ENCODE measurements at places on chromosomes 1 and 21.
A peak's percentile ranks its signal among the peaks of the same experiment; 100 is the strongest.

- DNase-seq = no peak
Measured at GRCh38 chr1:45979074-45979777, 153.2 kb downstream of the PIK3R3 start.

GRCh38 chr21:41763996-41764395 is 2.9 kb downstream of the RIPK4 start:
- DNase-seq = no peak

DNA sequence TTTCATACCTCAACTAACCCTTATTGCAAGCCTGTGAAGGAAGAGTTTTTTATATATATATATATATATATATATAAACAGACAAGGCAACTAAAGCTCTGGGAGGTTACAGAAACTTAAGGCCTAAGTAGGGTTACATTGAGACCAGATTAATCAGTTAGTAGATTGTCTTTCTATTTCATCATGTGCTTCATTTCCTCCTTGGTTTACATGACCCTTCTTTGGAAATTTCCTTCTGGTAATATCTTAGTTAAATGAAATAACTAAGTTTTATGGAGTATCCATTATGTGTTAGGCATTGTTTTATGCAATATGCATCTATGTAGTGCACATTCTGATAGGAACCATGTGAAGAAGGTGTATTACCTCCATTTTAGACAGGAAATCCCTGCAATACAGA is 112.7 kb downstream of the FGGY start:
- DNase-seq = no peak

- no peak for DNase-seq
Measured at GRCh38 chr1:248695451-248696132, 7.0 kb downstream of the OR14I1 start.

DNA sequence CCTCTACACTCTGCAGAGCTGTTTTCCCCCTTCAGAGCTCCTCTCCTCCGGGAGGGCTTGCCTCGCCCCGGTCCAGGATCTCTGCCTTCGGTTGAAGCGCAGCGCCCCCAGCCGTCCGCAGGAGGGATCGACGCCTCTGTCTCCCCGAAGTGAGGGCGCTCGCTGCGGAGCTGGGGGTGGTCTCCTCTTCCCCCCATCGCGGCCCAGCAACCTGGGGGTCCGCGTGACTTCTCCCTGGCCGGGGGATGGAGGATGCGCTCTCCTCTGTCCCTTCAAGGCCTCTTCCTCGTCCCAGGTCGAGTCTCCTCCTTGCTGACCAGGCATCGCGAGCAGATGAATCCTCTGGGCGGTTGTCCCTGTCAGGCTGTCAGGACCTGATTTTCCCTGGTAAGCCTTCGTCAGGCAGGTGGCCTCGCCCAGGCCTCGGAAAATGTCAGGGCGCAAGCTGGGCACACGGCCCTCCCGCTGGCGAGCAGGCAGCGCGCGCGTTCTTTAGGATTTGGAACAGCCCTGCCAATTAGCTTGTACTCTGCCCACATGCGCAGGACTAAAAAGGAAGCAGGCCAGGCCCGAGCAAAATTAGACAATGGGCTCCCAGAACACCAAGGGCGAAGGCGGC is 90.5 kb downstream of the EDEM3 start:
- DNase-seq = peak; percentile 67

DNA sequence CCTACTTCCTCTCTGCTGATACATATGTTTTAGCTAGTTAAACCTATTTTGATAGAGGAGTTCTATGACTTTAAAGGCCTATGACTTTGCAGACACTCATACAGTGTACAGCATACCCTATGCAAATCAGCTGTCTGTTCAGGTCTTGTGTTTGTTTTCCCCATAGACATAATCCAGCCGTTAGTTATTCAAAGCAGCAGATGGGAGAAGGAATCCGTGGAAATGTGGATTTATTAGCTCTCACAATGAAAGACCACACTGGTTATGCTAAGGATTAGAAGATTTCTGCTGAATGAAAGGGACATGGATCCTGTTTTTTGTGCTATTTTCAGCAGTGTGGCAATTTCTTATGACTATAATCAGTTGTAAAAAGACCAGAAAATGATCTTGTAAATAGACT is 59.8 kb downstream of the MAST2 start:
- DNase-seq = no peak

GRCh38 chr1:15738416-15739113 is 2.5 kb downstream of the SLC25A34 start:
- no peak for DNase-seq

- no peak for DNase-seq
Measured at GRCh38 chr1:239388159-239388485, 1.8 kb downstream of the CHRM3 start.

DNA sequence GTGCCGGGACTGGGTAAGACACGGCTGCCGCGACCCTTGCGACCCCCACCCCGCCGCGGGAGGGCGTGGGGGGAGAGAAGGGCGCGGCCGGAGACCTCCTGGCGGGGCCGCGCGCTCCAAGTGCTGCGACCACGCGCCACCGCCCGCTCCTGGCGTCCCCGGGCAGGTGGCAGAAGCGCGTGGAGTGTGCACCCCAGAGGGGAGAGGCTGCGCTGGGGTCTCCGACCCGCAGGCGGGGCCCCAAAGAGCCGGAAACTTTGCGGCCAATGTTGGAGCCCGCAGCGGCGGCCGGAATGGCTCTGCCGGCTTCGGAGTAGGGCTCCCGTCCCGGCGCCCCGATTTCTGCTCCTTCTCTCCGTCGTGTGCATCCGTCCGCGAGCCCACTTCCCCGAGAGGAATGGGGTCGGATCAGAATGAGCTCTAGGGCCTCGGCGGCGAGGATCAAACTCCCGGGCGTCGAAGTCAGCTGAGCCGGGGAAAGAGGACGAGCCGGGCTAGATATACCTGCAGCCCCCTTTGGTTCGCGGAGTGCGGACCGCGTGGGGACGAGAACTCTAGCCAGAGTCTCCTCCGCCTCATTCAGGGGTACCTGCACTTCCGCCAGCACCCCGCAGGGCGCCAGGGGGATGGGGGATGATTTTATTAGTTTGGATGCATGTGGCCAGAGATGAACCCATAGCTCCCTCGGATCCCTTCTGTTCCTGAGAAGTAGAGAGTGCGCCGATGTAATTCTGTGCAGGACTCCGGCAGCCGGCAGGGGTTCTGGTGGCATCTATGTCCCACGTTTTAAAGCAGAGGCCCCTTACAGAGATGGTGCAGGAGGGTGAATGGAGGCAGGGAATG is 751 bp downstream of the STUM start:
- no peak for DNase-seq

GRCh38 chr1:242205622-242206489 is 207.0 kb upstream of the MAP1LC3C start:
- DNase-seq = no peak

DNA sequence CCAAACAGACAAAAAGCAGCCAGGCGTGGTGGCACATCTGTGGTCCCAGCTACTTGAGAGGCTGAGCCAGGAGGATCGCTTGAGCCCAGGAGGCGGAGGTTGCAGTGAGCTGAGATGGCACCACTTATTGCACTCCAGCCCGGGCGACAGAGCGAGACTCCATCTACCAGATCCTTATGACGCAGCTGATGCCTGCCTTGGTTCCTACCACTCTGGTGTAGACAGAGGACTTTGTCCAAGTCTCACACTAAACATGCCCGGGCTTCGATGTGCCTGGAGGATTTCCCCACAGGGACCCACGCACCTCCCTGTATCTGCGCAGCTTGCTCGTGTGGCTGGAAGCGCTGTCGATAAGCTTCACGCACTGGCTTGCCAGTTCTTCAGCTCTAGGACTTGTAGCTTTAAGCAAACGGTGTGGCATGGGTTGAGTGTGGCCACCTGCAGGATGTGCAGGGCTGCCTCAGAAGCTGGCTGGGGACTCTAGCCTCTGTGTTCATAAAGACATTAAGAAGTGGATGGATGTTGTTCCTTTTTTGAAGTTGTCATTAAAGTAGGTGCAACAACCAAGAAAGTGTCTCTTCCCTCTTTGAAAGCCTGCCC is 4.8 kb downstream of the TPRG1L start:
- DNase-seq = no peak

DNA sequence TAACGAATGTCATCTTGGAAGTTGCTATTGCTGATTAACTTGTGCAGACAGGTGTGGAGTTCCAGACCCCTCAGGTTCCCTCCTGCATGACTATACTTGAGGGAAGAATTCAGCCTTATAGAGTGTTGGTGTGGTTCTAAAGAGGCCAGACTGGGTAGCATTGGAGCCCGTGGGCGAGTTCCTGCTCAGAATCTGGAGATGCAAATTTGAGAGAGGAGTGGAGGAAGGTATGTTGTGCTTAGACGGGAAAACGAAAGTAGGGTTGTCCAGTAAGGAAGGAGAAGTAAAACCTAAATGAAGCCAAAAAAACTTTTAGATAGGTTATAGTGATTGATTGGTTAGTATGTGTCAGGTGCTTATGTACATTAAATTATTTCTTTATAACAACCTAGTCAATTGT is 79.2 kb downstream of the ZNF326 start:
- DNase-seq = no peak

DNA sequence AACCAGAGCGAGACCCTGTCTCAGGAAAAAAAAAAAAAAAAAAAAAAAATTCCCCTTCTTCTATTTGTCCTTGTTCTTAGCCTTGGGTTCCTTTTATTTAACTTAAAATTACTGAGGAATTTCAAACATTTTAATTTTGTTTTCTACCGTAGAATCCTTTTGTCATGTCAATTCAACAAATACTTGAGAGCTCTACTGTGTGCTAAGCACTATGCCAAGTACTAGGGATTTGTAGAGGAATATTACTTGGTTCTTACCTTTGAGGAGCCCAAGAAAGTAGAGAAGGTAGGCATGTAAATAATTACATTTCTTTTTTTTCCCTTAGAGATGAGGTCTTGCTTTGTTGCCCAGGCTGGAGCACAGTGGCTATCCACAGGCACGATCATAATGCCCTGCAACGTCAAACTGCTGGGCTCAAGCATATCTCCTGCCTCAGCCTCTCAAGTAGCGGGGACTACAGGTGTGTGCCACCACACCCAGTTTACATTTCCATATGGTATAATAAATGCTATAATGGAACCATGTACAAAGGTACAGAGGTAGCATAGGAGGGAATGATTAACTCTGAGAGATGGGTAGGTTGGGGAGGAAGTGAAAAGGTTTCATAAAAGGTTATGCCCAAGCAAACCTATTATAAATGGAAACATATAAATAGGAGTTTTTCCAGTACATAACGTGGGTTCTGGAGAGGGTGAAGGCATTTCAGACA is 104.0 kb downstream of the ATG4C start:
- DNase-seq = no peak

- DNase-seq = no peak
Measured at GRCh38 chr1:32291145-32291707, 657 bp upstream of the HDAC1 start.

GRCh38 chr1:24639881-24640280 is 3.2 kb upstream of the SRRM1 start:
- DNase-seq = no peak

GRCh38 chr1:62371375-62371774 is 52.1 kb upstream of the KANK4 start:
- DNase-seq = no peak

GRCh38 chr1:2972879-2973575 is 48.2 kb upstream of the ACTRT2 start:
- no peak for DNase-seq

GRCh38 chr1:175477248-175477647 is 266.1 kb downstream of the TNR start:
- no peak for DNase-seq

DNA sequence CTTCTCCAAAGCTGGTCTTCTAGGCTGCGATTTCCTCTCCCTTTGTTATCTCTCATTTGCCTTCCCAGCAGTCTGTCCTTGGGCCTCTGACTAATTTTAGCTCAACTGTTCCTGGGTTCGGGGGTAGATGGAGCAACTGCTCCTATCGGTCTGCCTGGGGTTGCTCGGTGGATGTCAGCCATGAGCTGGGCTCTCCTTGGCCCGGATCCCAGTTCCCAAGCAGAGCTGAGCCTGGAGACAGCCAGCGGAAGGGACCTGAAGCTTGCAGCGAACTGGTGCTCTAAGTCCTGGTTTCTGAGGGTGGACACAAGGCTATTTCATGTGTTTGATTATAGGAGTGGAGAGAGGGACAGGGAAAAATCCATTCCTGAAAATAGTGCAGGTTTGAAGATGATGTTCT is 423.0 kb downstream of the RPS6KC1 start:
- no peak for DNase-seq

DNA sequence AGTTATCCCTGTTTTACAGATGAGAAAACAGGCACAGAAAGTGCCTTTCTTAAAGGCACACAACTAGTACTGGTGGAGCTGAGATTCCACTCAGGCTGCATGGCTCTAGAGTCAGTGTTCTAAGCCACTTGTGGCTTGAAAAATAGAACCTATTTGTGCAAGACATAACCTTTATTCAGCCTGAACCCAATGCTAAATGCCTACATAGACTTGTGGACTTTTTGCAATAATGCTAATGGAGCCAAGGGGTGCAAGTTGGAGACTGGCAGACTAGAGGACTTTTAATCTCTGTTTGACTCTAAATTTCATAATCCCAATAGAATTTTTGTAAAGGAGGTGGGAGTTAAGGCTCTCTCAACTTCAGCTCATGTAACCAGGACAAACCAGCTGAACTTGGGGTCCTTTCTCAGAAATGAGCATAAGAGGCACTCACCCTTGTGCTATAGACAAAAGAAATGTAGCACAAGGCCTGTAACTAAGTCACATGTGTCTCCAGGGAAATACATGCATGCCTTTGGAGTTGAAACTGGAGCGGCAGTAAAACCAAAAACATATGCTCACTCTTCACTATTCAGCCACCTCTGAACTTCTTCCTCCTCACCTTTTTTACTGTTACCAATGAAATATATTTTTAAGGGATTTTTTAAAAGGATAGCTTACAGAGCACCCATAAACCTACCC is 43.0 kb upstream of the AK4 start:
- peak; percentile 60 for DNase-seq

DNA sequence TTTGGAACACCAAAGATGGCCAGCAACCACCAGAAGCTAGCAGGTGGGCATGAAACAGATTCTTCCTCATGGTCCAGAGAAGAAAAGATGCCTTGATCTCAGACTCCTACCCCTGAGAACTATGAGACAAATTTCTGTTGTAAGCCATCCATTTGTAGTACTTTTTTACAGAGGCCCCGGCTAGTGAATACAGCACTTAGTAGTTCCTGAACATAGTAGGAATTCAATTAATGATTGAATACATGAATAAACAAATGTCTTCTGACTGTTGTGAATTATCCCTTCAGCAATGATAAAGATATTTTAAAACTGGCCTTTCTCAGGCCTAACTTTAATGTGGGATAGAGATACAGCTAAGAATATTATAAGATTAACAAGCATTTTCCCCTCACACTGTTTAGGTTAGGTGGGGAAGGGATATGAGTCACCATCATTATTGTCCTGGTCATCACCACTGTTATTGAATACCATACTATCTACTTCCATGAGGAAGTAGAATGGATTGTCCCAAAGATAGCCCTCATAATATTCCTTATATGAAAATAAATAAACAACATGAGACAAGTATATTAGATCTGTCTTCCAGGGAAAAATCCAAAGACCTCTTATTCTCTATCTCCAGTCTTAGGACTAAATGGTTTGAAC is 51.4 kb downstream of the ADCY10 start:
- DNase-seq = no peak

GRCh38 chr1:115879977-115880376 is 39.1 kb upstream of the NHLH2 start:
- DNase-seq = no peak

DNA sequence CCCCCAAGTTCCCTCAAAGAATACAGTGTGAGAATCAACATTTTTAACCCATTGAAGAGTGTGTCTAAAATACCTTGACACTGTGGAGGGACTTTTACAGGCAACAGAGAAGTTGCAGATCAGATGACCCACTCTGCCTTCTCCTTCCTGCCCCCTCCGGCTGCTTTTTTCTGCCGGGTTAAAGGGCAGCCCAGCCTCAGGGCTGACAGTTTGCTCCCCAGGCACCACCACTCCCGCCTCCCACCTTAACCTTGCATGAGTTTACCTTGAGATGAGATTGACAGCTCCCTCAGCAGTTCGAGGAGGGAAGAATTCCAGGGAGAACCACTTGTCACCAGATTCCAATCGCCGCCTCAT is 3.2 kb downstream of the MTHFR start:
- no peak for DNase-seq

Data from fibroblast of gingiva (primary cell).